ENCODE measurements at places on chromosomes 7 and 10. TPM values are rescaled to one million over a fixed set of nuclear protein-coding genes. Genes with fewer than 3 reads are reported as not detected.

Gene VWC2
- total RNA-seq: not detected

Gene TMEM236
- 0.32 TPM for total RNA-seq

Gene ANKRD22
- not detected for total RNA-seq

Gene PDSS1
- total RNA-seq: 5.3 TPM

Gene GPR146
- total RNA-seq: 48.2 TPM

Gene SHOC2
- 28.8 TPM for total RNA-seq

Gene VOPP1
- total RNA-seq: 156 TPM

Gene RHOBTB1
- total RNA-seq: 62.1 TPM

Gene CYP2C8
- total RNA-seq: not detected

Gene TET1
- 0.69 TPM for total RNA-seq

Gene HOXA3
- 2.3 TPM for total RNA-seq

Gene CFTR
- total RNA-seq: not detected

Gene AS3MT
- total RNA-seq: 1.1 TPM

Gene ANXA7
- total RNA-seq: 77.1 TPM

Gene CRPPA
- 0.97 TPM for total RNA-seq

Gene COL26A1
- not detected for total RNA-seq

Gene ADCY1
- 0.13 TPM for total RNA-seq

Gene TUBB8
- total RNA-seq: not detected

Gene HIBADH
- 25.6 TPM for total RNA-seq

Gene NPC1L1
- not detected for total RNA-seq

Gene TMEM140
- 36.8 TPM for total RNA-seq

Gene ACTR1A
- 154 TPM for total RNA-seq

Gene NUTM2D
- total RNA-seq: 1.6 TPM

Gene ZNF775
- 7.0 TPM for total RNA-seq

Gene FANK1
- total RNA-seq: 2.3 TPM

Gene RADIL
- 1.3 TPM for total RNA-seq

Gene MKX
- total RNA-seq: 0.19 TPM

Gene SMKR1
- total RNA-seq: 0.38 TPM

Gene STAG3
- total RNA-seq: 0.25 TPM

Gene PNLIPRP3
- total RNA-seq: not detected

Gene FRMD4A
- total RNA-seq: 64.4 TPM

Gene SPDYE1
- not detected for total RNA-seq

Gene MCM7
- total RNA-seq: 98.1 TPM

Gene ZDHHC4
- total RNA-seq: 50.6 TPM

Gene OR6V1
- not detected for total RNA-seq

Gene ANKRD61
- total RNA-seq: not detected

Gene ACSM6
- total RNA-seq: not detected

Gene CRHR2
- not detected for total RNA-seq

Gene NXPH1
- total RNA-seq: not detected

Gene CNNM1
- not detected for total RNA-seq

Gene AGR3
- total RNA-seq: not detected

Gene OR2A42
- total RNA-seq: not detected

Gene HOXA4
- total RNA-seq: 0.57 TPM

Gene EPHA1
- not detected for total RNA-seq

Gene GPR15LG
- not detected for total RNA-seq

Gene KIF11
- 14.5 TPM for total RNA-seq

Gene CDC14C
- not detected for total RNA-seq

Gene WNT16
- not detected for total RNA-seq

Gene CAMK2B
- under 0.01 TPM for total RNA-seq

Gene BHLHA15
- 0.13 TPM for total RNA-seq

Gene SYPL1
- 44.2 TPM for total RNA-seq

Gene CRYGN
- total RNA-seq: not detected

Gene FAM20C
- total RNA-seq: 8.2 TPM

Gene BAIAP2L1
- total RNA-seq: 0.31 TPM

All from bladder microvascular endothelial cell (primary cell).